Stimulated activated CD4-positive, alpha-beta T cell treated with anti-CD3 and anti-CD28 coated beads, Interleukin-1b, Interleukin-23, amount 100 ng/mL, for 4 hours (primary cell): ENCODE measurements at places on chromosomes 2 and 18.

GRCh38 chr2:41393621-41394020 lies 654.2 kb upstream of the PKDCC start:
- no peak for DNase-seq

DNA sequence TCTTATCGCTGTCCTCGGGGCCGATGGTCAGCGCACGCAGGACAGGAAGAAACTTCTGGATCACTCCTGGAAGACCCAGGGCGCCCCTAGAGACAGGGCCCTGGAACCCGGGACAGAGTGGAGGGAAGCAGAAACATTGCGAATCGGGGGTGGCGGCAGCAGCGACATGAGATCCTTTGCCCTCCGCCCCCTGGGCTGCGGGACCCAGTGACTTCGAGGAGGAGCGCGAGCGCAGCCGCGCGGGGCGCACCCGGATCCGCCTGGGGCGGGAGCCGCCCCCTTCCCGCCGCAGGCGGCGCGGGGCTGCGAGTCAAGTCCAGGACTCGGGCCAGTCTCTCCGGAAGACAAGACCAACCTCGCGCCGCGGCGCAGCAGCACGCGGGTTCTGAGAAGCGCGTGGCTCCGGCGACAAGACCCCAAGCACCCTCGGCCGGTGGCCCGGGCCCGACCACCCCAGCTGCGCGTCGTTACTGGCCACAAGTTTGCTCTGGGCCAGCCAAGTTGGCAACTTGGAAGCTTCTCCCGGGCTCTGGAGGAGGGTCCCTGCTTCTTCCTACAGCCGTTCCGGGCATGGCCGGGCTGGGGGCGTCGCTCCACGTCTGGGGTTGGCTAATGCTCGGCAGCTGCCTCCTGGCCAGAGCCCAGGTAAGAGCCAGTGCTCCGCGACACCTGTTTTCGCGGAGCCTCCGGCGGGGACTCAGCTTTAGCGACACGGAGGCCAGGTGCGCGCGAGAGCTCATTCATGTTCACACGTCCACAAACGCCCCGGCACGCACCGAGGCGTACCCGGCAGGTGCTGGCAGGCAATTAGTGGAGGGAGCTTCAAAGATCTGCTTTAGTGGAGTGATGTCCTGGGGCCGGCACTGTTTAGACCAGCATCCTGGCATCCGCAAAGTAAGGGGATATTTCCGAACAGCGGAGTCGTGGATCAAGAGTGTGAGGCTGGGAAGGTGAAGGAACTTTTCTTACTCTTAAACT lies at the start of gene PTH2R:
Gene PTH2R (plus strand): TSS at position 319 of the 978 bp plus-strand sequence. CDS start 252 bp downstream, at position 571.
- DNase-seq: no peak

DNA sequence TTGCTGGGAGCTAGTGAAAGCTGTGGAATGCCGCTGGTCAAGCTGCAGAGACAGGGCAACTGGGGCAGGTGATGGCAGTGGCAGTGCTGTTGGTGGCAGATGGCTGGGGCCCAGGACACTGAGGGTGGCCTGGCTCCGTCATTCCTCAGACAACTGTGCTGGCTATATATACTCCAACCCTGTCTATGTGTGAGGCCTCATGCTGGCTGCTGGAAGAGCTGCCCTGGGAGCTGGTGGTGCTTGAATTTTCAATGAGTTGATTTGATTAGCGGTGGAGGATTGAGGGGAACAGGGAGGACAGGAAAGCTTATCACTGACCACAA lies 66.5 kb upstream of the TMEM200C start:
- no peak for DNase-seq

- no peak for DNase-seq
Measured at GRCh38 chr2:26292646-26293045, 47.9 kb downstream of the HADHB start.

GRCh38 chr2:168458139-168458538 lies 2.1 kb downstream of the CERS6 start:
- no peak for DNase-seq

GRCh38 chr2:168166902-168167510 lies 80.4 kb downstream of the STK39 start:
- DNase-seq: no peak

DNA sequence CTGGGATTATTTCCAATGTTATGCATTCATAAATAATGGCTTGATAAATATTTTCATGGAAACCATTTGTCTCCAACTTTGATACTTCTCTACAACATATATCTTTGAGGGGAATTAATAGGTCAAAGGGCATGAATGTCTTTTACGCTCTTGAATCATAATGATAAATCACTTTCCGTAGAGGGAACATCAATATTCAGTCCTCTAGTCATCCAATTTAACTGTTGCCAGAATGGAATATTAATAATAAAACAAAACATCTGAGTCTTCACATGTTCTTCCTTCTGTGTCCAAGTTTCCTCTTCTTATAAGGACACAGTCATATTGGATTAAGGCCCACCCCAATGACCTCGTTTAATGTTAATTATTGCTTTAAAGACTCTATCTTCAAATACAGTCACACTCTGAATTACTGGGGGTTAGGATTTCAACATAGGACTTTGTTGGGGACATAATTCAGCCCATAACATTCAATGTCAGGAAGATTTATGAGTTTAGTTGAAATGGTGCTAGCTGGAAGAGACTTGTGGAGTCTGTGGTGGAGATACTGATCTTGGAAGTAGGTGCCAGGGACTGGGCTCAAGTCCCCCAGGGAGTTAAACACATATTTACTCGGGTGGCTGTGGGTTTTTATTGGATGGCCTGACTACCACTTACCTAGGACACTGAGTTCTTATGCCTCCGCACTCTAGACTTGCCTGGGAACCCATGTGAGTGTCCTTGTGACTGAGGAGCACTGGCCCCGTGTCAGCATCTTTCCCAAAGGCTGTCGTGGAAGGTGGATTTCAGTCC lies 85.0 kb upstream of the SEC11C start:
- DNase-seq: no peak

DNA sequence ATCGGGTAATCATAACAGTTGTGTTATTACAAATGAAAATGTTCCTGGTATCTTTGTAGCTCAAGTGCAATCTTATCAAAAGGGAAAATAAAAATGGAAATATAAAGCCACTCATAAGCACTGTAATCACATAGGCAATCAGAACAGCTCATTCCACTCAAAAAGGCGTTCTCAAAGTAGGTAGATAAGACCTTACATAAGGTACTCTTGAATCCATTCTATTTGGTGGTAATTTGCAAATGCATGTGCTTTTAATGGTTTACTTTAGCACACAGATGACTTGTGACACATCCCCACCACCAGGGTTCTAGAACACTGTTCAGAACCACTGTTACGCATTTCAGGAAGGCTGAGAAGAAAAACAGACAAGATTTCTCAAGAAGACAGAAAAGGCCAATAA lies 86.7 kb upstream of the NARS1 start:
- DNase-seq: no peak
